ENCODE measurements at places on chromosomes 13 and 19. TPM values are rescaled to one million over a fixed set of nuclear protein-coding genes. Genes with fewer than 3 reads are reported as not detected.
A peak's percentile ranks its signal among the peaks of the same experiment; 100 is the strongest.

GRCh38 chr13:94674609-94675348 is 37.6 kb downstream of the SOX21 start:
- DNase-seq: peak; percentile 80

The MUC16 gene
- total RNA-seq: not detected

GRCh38 chr13:48072304-48072703 is 22.6 kb downstream of the MED4 start:
- peak; percentile 23 for DNase-seq

GRCh38 chr19:40465025-40465556 is 454 bp downstream of the BLVRB start:
- peak; percentile 61 for DNase-seq

DNA sequence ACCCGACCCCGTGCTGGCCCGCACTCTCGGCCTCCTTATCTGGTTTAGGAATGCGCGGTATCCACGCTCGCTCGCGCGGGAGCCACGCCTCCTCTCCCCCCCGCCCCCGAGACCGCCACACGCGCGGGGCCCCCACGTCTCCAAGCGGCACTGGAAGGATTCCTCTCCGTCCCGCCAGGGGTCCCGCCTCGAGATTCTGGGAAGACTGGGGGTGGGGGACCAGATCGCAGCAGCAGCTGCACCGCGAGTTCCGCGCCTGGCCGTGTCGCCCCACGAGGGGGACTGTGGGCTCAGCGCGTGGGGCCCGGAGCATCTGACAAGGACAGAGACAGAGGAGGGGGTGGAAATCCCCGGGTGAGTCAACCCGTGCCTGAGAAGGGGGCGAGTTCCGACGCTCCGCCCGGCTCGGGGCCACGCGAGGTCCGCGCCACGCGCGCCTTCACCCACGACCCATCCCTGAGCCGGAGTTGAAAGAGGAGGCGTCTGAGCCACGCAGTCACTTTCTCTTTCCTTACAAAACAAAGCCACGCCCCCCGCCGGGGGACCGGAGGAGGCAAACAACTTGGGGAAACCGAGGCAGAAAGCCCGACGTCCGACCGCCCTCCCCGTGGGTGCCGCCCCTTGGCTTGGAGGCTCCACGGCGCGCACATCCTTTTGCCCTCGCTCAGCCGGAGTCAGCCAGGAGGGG is 814 bp downstream of the S1PR2 start:
- peak; percentile 68 for DNase-seq

DNA sequence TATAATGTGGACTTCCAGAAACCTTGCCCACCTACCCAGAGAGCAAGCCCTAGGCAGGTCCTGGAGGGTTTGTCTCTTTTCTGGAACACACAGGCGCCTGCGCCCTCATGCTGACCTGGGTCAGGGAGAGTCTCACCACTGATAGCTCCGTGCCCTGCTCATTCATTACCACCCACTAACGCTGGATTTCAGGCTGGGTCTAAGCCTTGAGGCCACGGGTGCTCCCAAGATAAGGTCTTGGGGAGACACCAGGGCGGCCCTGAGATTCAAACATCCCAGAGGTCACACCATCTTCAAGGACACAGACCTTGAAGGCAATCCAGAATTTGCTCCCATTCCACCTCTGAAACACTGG is 5.1 kb downstream of the S1PR2 start:
- no peak for DNase-seq

The CEACAM8 gene
- not detected for total RNA-seq

GRCh38 chr13:113103646-113104045 is 1.9 kb upstream of the F7 start:
- no peak for DNase-seq

The HSPB6 gene
- 0.55 TPM for total RNA-seq

DNA sequence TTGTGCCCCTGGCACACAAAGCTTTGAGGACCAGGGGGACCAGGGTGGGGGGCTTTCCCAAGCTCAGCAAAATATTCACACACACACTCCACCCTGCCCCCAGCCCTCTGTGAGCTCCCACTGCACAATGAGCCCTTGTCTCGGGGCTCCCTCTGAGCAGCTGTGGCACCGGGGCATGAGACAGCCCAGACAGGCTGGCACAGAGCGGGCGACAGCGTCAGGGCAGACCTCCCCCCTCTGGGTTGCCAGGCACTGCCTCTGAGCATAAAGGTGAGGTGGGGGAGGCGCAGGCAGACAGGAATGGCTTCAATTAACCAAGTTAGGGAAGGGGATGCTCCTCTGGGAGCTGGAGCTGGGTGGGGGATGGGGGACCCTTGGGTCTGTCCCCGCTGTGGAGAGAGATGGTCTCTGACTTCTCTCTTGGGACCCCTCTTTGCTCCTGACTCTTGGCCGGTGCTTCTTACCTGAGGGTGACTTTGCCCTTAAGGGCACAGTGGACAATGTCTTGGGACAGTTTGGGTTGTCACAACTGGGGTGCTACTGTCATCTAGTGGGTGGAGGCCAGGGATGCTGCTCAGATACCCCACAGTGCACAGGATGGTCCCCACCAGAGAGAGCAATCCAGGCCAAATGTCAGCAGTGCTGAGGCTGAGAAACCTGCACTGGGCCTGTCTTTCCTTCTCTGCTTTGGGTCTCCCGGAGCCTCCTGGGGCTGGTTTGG is 30.3 kb downstream of the LYL1 start:
- DNase-seq: no peak

DNA sequence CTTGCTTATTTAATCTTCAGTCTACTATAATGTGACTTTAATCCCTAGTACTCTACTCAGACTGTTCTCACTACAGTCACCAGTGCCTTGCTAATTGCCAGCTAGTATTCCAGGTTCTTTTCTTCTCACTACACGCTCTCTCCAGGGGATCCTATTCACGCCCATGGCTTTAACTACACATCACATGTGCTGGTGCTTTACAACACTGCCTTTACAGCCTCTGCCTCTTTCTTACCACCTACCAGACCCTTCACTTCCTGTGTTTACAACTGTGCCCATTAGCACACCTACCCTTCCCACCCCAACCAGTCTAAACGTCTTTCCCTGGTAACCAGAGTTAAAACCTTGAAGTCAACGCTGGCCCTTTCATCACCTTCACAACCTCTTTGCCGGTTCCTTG is 249.5 kb downstream of the DNAJC15 start:
- no peak for DNase-seq

DNA sequence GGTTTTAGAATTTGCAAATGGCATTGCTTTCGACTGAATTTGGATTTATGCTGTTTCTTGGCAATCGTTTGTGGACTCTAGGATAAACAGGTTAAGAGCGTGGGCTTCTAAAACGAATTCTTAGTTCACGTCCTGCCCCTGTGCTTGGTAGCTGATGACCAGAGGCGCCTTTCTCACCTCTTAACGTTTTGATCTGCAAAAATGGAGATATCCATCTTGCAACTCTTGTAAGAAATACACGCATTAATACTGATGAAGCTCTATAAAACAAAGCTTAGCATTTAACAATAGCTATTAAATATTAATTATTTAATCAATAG is 580 bp upstream of the KATNAL1 start:
- no peak for DNase-seq

DNA sequence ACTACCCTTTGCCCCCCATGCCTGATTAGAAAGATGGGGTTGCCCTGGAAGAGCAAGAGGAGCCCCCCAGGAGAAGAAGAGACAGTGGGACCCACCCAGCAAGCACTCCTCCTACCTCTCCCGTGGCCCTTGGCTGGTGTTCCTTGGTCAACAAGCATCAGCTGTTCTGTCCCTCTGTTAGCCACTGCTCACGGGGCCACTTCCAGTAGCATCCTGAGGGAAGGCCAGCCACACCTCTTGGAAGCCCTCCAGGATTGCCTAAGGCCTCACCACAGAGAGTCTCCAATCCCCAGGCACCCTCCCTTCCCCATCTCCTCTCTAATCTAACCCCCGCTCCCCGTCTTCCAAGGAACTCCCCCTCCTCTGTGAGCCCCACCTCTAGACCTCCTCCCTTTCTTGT is 15.1 kb upstream of the DPP9 start:
- no peak for DNase-seq

Data from activated naive CD4-positive, alpha-beta T cell treated with anti-CD3 and anti-CD28 coated beads for 36 hours (primary cell).